ENCODE measurements at places on chromosomes 2 and 18. TPM values are rescaled to one million over a fixed set of nuclear protein-coding genes. Genes with fewer than 3 reads are reported as not detected.

- DNase-seq: no peak
These were observed 13.3 kb downstream of the MRPL44 start for GRCh38 chr2:223970343-223971128.

DNA sequence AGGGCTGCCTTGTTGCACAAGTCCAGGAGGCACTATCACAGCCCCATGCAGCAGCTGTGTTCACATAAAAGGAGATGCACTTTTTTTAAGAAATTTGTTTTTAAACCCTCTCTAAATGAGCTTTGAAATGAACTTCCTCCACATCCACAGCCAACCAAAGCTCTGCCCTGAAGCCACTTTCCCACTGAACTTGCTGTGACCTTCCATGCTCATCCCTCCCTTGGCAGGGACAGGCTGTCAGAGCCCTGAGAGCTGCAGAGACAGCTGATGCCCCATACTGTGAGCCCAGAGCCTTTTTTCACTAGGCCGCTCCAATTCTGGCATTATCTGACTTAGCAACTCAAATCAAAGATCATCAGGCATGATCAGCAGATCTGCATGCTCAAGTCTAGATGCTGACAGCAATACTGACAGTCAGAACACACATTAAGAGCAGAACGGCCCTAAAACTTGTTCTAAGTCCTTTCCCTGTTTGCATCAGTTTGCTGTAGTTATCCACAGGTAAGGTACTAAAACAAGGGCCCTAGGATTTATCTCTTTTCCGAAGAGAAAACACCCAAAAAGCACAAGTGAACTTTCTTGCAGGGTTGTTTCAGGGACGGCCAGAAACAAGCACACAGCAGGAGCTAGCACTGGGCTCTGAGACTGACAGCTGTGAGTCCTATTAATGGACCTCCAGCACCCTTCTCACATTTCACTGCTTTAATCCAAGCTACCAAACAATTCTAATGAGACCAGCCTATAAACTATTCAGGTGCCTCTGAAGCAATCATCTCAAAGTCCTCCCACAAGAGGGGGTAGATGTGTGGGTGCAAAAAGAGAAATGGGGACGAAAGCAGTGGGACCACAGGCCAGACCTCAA is 34.9 kb downstream of the RNU4ATAC start:
- no peak for DNase-seq

GRCh38 chr2:197113275-197113711 is 186.8 kb upstream of the PGAP1 start:
- no peak for DNase-seq

DNA sequence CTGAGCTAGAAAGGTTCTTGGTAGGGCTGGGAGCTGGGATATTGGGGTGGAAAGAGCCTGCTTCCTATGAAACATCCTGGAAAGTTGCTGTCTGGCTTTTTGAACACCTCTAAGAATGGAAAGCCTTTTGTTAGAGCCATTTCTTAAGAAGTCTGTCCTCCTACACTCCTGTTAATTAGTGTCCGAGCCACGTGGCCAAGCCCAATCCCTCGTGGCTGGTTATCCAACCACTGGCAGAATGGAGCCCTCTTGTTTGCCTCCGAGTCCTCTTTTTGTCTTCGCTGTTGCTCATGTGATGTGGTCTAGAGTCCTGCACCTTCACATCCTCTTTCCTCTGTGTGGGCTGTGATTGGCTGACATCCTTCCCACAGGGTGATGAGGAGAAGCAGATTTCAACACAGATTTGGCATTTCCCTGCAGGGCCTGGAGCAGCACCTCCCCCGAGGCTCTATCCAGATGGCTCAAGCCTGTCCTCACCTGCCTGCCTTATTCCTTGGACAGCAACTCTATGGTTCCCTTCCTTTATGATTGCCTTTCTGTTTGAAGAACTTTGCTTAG is 8.2 kb upstream of the TOGARAM2 start:
- DNase-seq: no peak

- DNase-seq: no peak
These were observed 134.5 kb upstream of the CAB39 start for GRCh38 chr2:230578106-230578505.

- no peak for DNase-seq
These were observed 36.6 kb downstream of the GPR155 start for GRCh38 chr2:174450021-174450816.

GRCh38 chr18:35050705-35051195 is 9.5 kb downstream of the MAPRE2 start:
- DNase-seq: no peak

DNA sequence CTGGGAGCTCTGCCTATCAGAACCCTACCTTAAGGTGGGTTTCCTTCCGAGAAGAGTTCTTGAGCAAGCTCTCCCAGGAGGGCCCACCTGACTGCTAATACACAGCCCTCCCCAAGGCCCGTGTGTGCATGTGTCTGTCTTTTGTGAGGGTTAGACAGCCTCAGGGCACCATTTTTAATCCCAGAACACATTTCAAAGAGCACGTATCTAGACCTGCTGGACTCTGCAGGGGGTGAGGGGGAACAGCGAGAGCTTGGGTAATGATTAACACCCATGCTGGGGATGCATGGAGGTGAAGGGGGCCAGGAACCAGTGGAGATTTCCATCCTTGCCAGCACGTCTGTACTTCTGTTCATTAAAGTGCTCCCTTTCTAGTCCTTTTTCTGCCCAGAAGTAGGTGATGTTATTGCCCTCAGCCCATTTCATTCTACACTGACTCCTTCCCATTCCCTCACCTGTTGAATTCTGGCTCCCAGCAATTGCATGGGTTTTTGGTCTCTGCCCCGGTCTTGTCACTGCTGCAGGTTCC is 6.5 kb downstream of the TMEM37 start:
- DNase-seq: no peak

- no peak for DNase-seq
These were observed 578.6 kb upstream of the CHAC2 start for GRCh38 chr2:53188851-53189510.

- peak; percentile 45 for DNase-seq
These were observed 901 bp downstream of the WDFY1 start for GRCh38 chr2:223944166-223944702.

Gene UGT1A9
- polyA plus RNA-seq: not detected

Gene MAP4K3
- 60.9 TPM for polyA plus RNA-seq

All from left lung (tissue), 14 donors.